ENCODE measurements at places on chromosomes 12 and 14.
A peak's percentile ranks its signal among the peaks of the same experiment; 100 is the strongest.

DNA sequence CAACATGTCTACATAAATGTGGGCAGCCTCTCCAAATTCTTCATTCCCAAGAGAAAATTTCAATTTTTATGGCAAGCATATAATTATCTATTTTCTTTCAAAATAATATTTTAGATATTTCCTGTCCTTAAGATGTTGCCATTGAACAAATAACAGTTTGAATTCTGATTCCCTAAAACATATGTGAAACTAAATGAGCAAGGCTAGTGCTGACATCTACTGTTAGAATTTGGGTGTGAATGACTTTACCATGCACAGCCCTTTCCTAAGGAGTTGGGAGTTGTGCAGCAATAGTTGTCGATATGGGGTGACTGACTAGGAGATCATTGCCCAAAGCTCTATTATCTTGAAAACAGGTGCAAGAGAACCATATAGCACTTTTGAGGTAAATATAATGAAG, 108.2 kb upstream of the SLC38A4 start:
- DNase-seq, result no peak

- DNase-seq, result no peak
These were observed 157.4 kb upstream of the PRMT8 start for GRCh38 chr12:3333583-3333982.

- no peak for DNase-seq
These were observed 30.2 kb upstream of the NAV3 start for GRCh38 chr12:77800501-77800900.

DNA sequence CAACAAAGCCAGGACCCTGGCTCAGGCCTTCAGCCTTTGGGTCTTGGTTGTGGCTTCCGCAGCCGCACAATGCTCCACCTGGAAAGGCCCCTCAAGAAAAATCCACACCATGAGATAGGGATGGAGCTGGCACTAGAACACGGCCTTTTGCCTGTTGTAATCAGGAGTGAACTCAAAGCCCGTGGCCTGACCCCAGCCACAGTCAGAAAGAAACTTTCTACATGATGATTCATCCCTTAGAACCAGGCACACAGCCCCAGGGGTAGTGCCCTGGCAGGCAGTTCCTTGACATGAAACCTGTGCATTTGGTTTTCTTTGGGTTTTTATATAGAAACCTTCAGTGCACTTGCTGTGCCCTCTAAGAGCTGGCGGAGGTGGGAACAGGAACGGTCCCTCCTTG, 5.1 kb downstream of the CLMN start:
- no peak for DNase-seq

DNA sequence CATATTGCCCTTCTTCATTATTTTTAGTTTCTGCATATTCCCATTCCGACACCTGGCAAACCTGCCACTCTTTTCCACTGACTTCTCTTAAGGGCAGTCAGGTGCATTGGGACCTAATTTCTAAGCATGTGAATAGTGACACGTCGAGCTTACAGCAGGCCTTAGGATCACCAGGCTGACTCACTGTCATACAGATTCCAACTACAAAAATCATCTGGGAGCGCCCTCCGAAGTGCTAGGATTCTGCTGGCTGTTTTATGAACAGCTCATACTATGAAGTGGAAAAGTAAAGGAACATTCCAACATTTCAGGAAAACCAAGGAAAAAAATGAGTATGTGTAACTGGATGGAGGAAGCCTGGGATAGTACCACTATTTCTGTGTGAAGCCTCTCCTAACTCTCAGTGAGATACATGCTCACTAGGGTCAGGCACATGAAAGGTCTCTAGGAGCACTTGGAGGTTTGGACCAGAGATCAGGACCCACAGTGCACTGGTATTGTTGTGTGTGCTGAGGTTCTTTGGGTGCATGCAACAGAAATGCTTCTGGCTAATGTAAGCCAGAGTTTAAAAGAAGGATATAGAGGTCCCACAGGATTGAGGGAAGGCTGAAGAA, 257.4 kb downstream of the ZFP36L1 start:
- no peak for DNase-seq

- peak; percentile 24 for DNase-seq
These were observed 61.3 kb downstream of the C14orf132 start for GRCh38 chr14:96100161-96101064.

DNA sequence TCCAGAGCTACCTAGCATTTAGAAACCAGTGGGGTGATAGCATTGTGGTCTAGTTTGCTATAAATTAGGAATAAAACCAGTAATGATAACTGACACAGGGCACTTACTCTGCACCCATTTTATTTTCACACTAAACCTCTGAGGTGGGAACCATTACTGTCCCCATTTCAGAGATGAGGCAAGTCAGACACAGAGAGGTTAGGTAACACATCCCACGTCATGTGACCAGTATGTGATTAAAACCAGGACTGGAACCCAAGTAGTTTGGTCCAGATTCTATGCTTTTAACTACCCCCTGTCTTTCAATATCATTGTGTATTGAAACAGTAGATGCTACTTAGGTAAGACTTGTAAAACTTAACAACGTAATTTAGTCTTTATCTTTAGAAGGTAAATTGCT, 110.2 kb downstream of the PLXNC1 start:
- DNase-seq, result no peak

DNA sequence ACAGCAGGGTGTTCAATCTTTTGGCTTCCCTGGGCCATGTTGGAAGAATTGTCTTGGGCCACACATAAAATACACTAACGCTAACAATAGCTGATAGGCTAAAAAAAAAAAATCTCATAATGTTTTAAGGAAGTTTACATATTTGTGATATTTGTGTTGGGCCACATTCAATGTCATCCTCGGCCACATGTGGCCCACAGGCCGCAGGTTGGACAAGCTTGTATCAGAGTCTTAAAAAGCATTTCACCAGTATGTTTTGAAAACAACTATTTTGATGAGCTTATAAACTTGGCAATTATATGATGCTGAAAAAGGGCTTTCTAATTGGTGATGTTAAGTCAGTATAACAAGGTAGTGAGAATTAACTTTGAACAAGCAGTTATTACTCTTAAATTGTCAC, 78.9 kb downstream of the PIK3C2G start:
- DNase-seq, result no peak

DNA sequence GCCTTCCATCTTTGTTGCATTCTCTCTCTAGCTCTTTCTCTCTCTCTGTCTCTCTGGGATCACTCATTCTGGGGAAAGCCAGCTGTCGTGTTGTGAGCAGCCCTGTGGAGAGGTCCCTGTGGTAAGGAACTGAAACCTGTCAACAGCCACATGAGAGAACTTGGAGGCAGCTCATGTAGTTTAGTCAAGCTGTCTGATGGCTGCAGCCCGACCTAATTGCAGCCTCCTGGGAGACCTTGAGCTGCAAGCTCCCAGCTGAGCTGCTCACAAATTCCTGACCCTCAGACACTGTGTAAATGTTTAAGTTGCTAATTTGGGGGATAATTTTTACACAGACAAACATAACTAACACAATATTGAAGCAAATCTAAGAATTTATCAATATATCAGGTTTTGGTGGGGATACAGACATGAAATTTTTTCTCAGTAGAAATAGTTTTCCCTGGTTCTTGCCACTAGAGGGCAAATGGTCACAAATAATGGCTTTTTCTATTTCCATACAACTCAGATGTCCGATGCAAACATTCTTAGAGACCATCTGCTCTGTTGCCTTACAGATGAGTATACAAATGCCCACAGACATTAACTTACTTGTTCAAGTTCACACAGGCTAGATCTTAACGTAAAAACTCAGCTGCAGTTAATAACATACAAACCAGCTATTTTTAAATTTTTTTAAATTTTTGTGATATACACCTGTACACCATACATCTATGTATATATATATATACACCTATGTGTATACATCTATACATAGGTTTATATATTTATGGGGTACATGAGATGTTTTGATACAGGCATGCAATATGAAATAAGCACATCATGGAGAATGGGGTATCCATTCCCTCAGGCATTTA, 15.5 kb upstream of the KRR1 start:
- DNase-seq, result no peak

DNA sequence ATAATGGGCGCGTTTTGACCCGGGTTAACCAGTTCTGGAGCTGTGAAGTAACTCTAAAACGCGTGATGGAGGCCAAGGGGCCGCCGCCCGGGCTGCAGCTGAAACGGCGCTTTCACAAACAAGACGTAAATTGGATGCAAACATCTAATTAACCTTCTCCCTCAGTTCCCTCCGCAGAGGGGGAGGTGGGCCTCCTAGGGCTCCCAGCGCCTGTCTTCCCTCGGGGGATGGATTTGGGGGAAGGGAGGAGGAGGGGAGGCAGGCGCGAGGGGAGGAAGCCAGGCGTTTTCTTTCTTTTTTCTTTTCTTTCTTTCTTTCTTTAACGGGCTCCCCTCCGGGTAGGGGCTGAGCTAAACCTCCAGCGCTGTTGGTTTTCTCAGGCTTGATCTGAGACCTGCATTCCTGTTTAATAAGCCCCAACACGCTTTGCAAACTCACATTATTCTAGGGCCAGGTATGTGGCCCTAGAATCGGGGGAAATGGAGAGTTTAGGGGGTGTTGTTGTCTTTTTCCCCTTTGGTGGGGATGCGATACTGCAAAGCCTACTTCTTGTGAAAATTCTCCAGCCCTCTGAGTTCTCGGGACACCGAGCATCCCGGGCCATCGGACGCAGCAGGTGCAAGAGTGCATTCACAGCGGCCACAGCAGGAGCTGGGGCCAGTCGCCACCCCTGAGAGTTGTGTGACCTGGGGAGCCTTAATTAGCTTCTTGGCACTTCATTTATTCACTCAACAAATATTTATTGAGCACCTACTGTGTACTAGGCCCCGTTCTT, 43.6 kb upstream of the LHX5 start:
- no peak for DNase-seq
